Bronchial epithelial cell (primary cell): ENCODE measurements at places on chromosomes 11 and 22. TPM values are rescaled to one million over a fixed set of nuclear protein-coding genes. Genes with fewer than 3 reads are reported as not detected.

DNA sequence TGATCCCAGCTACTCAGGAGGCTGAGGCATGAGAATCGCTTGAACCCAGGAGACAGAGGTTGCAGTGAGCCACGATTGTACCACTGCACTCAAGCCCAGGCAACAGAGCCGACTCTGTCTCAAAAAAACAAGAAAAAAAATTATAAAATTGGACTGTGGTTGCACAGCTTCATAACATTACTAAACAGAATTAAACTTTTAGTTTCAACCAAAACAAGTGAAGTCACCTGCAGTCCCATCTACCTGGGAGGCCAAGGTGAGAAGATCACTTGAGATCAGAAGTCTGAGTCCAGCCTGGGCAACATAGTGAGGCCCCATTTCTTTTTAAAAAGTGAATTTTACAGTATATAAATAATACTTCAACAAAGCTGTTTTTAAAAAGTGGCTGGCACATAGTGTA, 47.8 kb upstream of the CD5 start:
- DNase-seq: no peak

GRCh38 chr22:50105208-50106100, 15.6 kb downstream of the MOV10L1 start:
- DNase-seq: peak; percentile 89

DNA sequence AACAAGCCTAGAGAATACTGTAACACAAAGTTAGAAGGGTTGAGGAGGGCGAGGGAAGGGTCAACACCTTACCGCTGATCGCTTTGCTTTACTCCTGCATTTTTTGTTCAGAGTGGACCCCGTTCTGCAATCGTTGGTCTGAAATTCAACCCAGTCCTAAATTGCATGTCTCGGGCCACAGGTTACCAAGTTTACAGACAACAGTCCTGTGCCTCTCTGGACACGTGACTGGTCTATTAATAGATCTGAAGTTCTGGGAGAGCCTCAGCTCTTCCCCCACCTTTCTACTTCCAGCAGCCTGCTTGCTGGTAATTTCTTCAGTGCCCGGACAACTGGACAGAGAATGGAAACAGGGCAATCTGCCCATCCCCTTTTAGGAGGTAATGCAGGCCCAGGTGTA, 74.2 kb downstream of the STIM1 start:
- no peak for DNase-seq

GRCh38 chr11:108804511-108804910, 139.6 kb downstream of the DDX10 start:
- no peak for DNase-seq

DNA sequence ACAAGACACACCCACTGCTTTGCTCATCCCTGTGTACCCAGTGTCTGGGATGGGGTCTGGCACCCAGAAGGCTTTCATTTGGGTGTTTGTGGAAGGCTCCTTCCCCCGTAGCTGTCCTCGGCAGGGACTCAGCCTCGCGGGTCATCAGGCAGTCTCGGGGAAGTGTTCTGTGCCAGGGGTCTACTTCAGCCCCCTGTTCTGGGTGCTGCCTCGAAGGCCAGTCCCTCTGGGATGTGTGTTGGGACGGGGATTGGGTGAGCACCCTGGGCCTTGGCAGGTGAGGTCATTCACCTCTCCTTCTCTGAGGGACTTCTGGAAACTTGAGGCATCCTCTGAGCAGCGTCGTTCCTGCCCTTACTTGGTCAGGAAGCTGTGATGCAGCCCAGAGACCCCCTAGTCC, 65.5 kb downstream of the RPUSD4 start:
- no peak for DNase-seq

FIBIN gene
- 14.2 and 33.4 TPM in 2 replicates for total RNA-seq

DNA sequence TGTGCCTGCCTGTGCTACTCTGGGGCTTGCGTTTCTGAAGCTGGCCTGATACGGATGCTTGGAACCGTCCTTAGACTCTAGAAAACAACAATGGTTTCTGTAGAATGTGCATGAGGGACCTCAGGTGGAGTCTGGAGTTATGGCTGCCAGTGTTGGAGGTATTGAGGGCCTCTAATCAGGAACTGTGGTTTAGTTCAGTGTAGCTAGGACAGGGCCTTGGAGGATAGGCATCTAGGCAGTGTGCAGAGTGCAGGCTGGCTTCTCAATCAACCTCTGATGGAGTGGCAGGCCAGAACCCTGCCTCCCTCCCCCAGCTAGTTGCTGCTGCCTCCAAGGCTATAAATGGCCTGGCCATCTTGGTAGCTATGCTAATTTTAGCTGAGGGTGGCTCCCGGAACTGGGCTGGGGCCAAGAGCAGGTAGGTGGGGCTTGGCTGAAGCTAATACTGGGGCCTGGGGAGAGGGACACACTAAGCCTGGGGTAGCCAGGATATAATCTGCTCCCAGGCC, 4.0 kb downstream of the STIM1 start:
- DNase-seq: no peak

GRCh38 chr11:106389101-106389500, 311.6 kb downstream of the AASDHPPT start:
- DNase-seq: peak; percentile 67

DNA sequence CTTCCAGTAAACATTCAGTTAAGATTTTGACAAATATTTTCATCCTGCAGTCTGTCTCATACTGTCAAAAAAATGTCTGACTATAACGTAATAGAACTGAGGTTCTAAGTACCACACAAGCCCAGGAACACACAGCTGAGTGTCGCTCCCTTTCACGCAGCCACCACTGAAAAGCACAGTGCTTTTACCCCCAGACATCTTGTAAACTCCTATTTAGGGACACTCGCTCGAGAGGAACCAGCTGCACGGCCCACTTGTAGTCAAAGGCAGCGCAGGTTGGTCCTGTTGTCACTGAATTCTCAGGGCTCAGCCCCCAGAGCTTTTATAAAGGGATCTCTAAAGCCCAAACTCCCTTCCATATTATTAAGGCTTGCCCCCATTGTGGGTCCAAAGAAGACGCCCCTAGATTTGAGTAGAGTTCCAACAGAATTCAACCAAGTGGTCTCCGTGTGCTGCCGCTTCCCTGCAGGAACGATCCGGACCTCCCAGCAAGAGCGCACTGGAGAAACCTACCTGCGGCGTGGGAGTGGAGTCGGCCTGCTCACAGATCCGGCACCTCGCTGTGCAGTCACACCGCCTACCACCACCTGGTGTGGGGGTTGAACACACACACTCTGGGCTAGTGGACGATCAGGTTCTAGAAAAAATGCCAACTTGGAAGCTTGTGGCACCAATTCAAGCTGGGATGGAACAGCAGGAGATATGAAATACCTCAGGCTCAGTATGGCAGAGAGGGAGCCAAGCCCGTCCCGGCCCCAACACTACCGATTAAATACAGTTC, 23.4 kb downstream of the ASPHD2 start:
- DNase-seq: no peak

DNA sequence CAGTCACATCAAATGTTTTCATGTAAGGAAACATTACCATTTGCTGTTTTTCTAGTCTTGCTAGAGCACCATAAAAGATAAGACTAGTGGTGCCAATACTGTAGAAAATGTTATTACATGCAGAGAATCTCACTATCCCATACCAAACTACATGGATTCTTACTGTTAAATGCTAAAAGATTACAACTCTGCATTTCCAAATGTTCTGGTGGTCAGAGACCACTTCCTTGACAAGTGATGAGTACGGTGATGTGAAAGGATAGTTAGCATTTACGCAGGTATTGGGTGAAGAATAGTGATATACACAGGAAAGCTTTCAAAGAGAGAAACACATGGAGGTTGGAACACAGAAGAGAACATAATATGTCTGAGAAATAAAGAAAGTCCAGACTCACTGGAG, 98.2 kb downstream of the GGTLC2 start:
- DNase-seq: no peak

DNA sequence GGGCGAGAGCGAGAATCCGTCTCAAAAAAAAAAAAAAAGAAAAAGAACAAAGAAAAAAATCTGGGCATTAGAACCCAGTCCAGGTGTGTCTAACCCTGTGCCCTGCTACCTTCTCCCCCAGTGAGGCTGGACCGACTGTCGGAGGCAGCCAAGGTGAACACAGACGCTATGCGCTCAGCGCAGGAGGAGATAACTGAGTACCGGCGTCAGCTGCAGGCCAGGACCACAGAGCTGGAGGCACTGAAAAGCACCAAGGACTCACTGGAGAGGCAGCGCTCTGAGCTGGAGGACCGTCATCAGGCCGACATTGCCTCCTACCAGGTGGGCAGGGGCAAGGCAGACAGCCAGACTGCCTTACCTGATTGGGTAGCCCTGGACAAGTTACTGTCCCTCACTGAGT, 3.2 kb downstream of the NEFH start:
- no peak for DNase-seq

DNA sequence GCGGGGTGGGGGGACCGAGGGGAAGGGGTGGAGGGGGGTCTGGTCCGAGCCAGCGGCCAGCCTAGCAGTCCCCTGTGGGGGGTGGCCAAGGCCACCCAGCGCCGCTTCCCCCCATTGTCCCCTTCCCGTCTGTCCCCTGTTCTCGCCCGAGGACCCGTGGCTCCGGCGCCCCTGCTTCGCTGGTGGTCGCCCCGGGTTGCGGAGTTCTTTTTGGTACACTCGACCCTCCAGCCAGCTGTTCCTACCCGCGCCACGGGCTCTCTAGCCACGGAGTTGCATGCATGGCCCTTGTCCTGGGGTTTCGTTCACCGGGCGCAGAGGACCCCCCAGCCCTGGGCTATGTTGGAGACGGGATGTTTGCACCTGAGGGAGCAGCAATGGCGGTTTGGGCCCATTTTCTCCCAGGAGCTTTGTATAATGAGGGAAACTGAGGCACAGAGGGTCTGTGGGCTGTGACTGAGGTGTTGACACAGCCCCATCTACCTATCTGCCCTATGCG, 489 bp downstream of the RNF214 start:
- DNase-seq: no peak

SHANK2 gene
- total RNA-seq: 6.6 and 8.1 TPM in 2 replicates

GRCh38 chr11:31414338-31414737, 44.7 kb downstream of the DNAJC24 start:
- DNase-seq: peak; percentile 77
